ENCODE measurements at places on chromosomes 13 and 19.

DNA sequence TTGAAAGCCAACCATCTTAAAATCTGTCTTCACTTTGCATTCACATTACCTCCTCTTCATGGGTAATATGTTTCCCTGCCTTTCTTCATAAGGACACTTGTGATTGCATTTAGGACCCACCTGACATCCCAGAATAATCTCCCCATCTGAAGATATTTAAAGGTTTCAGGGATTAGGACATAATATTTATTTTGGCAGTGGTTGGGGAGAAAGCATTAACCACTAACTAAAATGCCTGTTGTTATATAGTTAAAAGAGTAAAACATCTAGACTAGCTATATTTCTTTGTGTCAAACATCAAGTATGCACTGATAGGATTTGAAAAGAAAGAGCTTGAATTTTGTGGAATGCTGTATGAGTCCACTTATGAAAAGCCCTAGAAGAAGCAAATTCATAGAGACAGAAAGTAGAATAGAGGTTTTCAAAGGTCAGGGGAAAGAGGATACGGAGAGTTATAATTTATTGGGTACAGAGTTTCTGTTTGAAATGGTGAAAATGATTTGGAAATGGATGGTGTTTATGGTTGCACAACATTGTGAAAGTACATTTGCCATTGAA, 457.7 kb upstream of the SPRY2 start:
- DNase-seq = no peak

- no peak for DNase-seq
These were observed 6.9 kb downstream of the PIBF1 start for GRCh38 chr13:72788831-72789230.

DNA sequence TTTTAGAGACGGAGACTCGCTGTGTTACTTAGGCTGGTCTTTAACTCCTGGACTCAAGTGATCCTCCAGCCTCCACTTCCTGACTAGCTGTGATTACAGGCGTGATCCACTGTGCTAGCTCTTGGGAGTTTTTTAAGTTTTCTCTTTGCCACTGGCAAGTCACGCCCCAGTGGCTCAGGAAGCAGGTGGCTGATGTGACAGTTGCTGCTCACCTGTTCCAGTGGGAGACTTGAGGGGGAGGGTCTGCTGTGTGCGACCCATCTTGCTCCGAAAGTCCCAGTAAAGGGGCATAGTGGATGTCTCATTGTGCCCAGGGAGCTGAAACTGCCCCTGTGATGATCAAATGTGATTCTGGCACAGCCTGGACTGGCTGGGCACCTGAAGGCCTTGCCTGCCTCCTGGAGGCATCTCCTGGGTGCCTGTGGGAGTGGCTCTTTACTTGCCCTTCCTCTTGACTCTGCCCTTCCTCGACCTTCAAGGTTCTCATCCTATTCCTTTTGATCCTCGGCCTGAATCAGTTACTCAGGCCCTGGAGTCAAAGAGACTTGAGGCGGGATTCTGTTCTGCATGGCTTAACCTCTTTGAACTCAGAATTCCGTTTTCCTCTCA, 7.8 kb downstream of the SMARCA4 start:
- no peak for DNase-seq

DNA sequence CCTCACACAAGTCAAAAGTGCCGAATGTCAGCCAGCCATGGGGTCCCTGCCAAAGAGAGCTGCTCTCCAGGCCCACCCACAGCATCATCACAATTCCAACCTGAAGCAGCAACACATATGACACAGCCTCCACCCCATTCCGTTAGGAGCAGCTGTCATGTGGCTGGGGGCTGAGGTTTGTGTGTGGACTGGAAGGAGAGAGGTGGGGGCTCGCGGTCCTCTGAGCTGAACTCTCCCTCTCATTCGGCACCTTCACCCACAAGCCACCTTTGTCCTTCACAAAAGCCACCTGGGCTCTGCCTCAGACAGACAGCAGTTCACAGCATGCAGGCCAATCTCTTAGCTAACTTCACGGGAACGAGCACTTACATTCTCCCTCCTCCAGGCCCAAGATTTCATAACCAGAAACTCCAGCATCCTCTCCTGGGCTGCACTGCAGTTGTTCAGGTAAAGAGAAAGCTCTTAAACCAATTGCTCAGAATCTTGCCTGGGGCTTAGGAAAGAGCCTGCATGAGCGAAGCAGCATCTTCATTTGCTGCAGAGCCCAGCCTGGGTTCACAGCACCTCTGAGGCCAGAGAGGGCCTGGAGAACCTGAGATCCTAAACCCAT, 7.2 kb downstream of the RAB20 start:
- no peak for DNase-seq

DNA sequence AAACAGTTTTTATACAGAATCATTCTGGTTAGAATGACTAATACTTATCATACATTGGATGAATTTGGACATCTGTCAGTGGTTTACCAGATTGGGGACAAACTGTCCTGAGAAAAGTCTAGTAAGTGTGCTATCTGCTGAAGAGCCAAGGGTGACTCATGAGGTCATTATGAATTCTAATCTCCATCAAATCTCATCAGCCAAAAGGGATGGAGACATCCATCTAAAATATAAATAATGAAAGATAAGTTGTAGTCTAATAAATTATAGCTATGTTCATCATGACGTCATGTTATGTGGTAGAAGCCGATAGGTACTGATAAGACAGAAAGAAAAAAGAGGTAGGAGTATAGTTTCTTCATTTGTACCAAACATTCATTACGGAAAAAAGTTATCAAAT, 804.4 kb downstream of the PCDH9 start:
- no peak for DNase-seq

GRCh38 chr19:8700956-8701355, 2.4 kb upstream of the ACTL9 start:
- no peak for DNase-seq

DNA sequence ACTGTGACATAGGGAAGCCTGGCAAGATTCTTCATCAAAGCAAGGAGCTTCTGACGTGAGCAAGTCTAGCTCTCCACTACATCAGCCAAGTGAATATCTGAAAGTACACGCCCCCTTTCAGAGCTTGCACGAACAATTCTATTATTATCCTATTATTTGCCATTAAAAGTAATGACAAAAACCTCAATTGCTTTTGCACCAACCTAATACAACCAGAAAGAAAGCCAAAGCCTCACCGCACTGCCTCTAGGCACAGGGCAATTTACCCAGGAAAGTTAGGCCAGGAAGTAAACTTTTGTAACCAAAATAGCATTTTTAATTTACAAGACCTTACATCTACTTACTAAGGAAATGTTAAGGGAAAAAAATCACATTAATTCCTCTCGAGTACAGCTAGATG, 41.2 kb downstream of the LATS2 start:
- DNase-seq = no peak

DNA sequence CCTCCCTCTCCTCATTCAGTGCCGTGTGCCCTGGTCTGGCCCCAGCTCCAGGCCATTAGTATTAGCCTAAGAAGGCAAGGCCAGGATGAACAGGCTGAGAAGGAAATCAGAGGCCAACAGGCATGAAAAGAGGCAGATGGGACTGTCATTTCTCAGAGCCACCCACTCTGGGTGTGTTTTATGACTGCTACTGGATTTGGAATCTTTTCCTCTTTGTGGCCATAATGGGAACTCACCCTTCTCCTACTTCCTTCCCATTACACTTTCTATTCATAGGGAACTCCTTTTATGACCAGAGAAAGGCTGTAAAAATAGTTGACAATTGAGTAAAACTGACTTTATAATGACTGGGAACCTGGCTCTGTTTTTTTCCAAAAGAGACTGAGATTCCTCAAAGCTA, 17.7 kb downstream of the CEACAM8 start:
- DNase-seq = no peak

Measured in NCI-H1048 (cell line).